Activated CD4-positive, alpha-beta memory T cell treated with anti-CD3 and anti-CD28 coated beads for 36 hours (primary cell): ENCODE measurements at places on chromosomes 16 and 17. TPM values are rescaled to one million over a fixed set of nuclear protein-coding genes. Genes with fewer than 3 reads are reported as not detected.

The SGCA gene
- 0.59 TPM for total RNA-seq

The ADGRG1 gene
- total RNA-seq, result 4.7 TPM

The TEKT5 gene
- not detected for total RNA-seq

The HSPB9 gene
- total RNA-seq, result not detected

The CIAO2B gene
- 195 TPM for total RNA-seq

The CSF3 gene
- not detected for total RNA-seq

The CACNA1H gene
- total RNA-seq, result 0.61 TPM

The HYDIN gene
- not detected for total RNA-seq

The CES4A gene
- 25.0 TPM for total RNA-seq

The GPRC5C gene
- 0.40 TPM for total RNA-seq

The RNF112 gene
- 0.86 TPM for total RNA-seq

The ST6GALNAC2 gene
- total RNA-seq, result 0.51 TPM

The PRSS22 gene
- total RNA-seq, result 0.24 TPM

The MPV17L gene
- total RNA-seq, result not detected

The ZSCAN10 gene
- not detected for total RNA-seq

The PIRT gene
- total RNA-seq, result not detected

The CTRB2 gene
- not detected for total RNA-seq

The CD300LD gene
- total RNA-seq, result not detected

The PAQR4 gene
- 37.0 TPM for total RNA-seq

The ANKRD40CL gene
- not detected for total RNA-seq

The ZG16 gene
- not detected for total RNA-seq

The CAMKK1 gene
- total RNA-seq, result 3.3 TPM

The AURKB gene
- total RNA-seq, result 184 TPM

The SLC5A2 gene
- total RNA-seq, result not detected

The SCNN1G gene
- not detected for total RNA-seq

The HOXB6 gene
- total RNA-seq, result 0.21 TPM
